Activated T-cell treated with anti-CD3 and anti-CD28 coated beads, Interleukin-2, amount 50 U/mL, for 72 hours (primary cell): ENCODE measurements at places on chromosomes 3 and 15.

GRCh38 chr15:99481113-99481950, 84.5 kb upstream of the MEF2A start:
- no peak overlapping the region for H3K4me3 ChIP-seq
- no peak for DNase-seq
- no peak overlapping the region for H3K27ac ChIP-seq
- H3K27me3 ChIP-seq = peaks cover 12% of the 10 kb centered on the region

DNA sequence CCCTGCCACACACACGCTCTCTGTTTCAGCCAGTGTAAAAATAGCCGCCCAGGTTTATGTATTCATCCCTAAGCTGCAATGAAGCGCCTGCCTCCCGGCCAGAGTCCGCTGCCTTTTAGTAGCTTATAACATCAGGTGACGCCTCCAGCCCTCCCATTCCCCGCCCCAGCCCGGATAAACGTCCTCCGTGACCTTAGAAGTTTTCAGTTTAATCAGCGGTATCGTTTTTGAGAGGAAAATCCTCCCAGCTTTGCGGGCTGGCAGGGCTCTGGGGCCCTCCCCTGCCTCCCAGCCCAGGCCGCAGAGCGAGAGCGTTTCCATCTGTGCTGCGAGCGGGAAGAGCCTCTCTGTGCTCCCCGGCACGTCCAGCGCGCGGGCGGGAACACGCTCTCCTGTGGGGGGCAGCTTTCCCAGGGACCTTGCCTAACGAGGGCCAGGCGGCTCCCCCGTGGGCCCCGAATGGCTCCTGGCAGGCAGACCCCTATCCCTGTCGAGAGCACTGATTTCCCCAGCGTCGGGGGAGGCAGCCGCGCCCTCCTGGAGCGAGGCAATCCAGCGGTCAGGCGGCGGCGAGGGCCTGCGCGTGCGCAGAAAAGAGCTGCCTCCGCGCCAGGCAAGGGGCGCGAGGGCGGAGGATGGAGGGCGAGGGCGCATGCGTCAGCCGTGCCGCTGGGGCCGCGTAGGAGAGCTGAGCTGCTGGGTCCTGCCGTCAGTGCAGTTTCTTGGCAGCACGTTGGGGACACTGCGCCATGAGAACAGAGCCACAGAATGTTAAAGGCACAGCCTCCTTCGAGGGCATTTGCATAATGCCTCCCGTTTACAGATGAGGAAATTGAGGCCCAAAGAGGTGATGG, 71.1 kb downstream of the CCNL1 start:
- H3K36me3 ChIP-seq = peaks cover 2% of the 10 kb centered on the region
- H3K27me3 ChIP-seq = no peaks in the 10 kb centered on the region
- DNase-seq = peak; percentile 95
- H3K27ac ChIP-seq = peak overlapping the region; percentile 80

GRCh38 chr3:52537726-52538421, 1.5 kb downstream of the UQCC5 start:
- no peaks in the 10 kb centered on the region for H3K27me3 ChIP-seq
- H3K4me1 ChIP-seq = peaks cover 47% of the 10 kb centered on the region
- peak overlapping the region; percentile 96 for H3K4me3 ChIP-seq
- DNase-seq = no peak

- no peak overlapping the region for H3K27ac ChIP-seq
- H3K4me3 ChIP-seq = no peak overlapping the region
- no peak for DNase-seq
- no peaks in the 10 kb centered on the region for H3K4me1 ChIP-seq
- H3K36me3 ChIP-seq = peaks cover 6% of the 10 kb centered on the region
These were observed 36.9 kb downstream of the MYLK start for GRCh38 chr3:123847209-123847608.

- peak overlapping the region; percentile 99 for H3K4me3 ChIP-seq
- H3K27me3 ChIP-seq = no peaks in the 10 kb centered on the region
- no peak for DNase-seq
- H3K27ac ChIP-seq = peak overlapping the region; percentile 90
These were observed 1.0 kb downstream of the C15orf61 start for GRCh38 chr15:67521783-67522568.

DNA sequence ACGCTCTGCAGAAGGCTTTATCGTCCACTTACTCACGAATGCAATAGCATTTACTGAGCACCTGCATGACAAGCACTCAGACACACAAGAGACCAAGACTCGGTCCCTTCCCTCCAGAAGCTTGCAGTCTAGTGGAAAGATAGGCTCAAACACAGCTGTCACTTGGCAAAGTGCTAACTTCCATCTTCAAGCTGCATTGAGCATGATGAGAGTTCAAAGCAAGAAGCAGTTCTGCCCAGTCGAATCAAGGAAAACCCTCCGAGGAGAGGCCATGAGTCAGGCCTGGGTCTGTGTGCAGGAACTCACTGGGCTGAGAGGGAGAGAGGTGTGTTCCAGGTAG, 51.5 kb downstream of the C3orf20 start:
- no peak overlapping the region for H3K4me3 ChIP-seq
- no peak for DNase-seq
- no peaks in the 10 kb centered on the region for H3K4me1 ChIP-seq
- no peaks in the 10 kb centered on the region for H3K36me3 ChIP-seq
- H3K27me3 ChIP-seq = no peaks in the 10 kb centered on the region

DNA sequence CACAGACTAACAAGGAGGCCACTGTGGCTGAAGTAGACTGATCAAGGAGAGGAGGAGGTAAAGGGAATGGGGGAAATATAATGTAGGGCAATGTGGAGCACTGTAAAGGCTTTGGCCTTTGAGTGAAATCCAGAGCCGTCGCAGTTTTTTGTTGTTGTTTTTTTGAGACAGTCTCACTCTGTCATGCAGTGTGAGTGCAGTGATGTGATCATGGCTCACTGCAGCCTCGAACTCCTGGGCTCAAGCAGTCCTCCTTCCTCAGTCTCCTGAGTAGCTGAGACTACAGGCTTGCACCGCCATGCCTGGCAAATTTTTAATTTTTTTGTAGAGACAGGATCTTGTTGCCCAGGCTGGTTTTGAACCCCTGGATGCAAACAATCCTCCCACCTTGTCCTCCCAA, 32.2 kb downstream of the PPP4R2 start:
- peaks cover 83% of the 10 kb centered on the region for H3K4me1 ChIP-seq
- no peaks in the 10 kb centered on the region for H3K27me3 ChIP-seq
- DNase-seq = no peak
- peak overlapping the region; percentile 25 for H3K4me3 ChIP-seq

DNA sequence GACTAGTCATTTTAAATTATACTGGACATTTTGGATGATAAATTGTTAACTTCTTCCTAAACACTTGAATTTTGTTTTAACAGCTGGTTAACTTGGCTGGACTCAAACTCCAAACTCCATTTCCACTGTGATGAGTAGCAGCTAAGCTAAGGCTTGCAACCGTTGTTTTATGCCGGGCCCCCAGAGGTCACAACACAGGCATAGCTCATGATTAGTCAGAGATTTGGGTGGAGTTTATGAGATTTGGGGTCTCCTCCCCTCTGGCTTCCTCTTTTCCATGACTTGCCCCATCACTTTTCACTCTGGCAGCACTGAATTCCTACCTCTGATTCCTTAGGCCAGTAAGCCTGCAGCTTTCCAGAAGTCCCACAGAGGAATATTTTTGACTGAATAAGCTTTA, 12.8 kb downstream of the THAP10 start:
- DNase-seq = no peak
- H3K36me3 ChIP-seq = no peaks in the 10 kb centered on the region
- peaks cover 35% of the 10 kb centered on the region for H3K27me3 ChIP-seq
- no peak overlapping the region for H3K27ac ChIP-seq

GRCh38 chr3:122353215-122353614, 28.2 kb downstream of the CSTA start:
- no peak overlapping the region for H3K27ac ChIP-seq
- DNase-seq = no peak
- no peaks in the 10 kb centered on the region for H3K27me3 ChIP-seq
- H3K4me3 ChIP-seq = no peak overlapping the region
- peaks cover 5% of the 10 kb centered on the region for H3K4me1 ChIP-seq
- H3K36me3 ChIP-seq = no peaks in the 10 kb centered on the region

- H3K36me3 ChIP-seq = peaks cover 5% of the 10 kb centered on the region
- no peak overlapping the region for H3K27ac ChIP-seq
- no peak overlapping the region for H3K4me3 ChIP-seq
- DNase-seq = no peak
- no peaks in the 10 kb centered on the region for H3K27me3 ChIP-seq
- H3K4me1 ChIP-seq = no peaks in the 10 kb centered on the region
These were observed 43.3 kb downstream of the GABRB3 start for GRCh38 chr15:26729581-26729980.

DNA sequence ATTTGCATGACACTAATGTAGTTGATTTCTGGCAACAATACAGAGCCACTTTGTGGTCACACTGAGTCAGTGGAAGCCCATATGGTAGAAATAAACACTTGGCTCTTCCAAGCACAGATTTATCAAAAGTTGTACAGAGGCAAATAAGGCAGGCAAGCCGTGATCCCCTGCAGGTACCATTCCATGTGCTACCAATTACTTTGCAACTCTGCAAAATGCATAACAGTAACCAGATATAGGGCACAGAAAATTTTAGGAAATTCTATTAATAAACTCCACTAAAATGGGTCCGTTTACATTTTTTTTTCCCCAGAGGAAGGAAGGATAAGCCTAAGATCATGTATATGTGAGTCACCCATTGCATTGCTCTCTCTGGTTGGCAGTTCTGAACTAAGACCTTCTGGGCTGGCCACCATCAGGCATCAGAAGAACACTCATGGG, 103.1 kb upstream of the PTX3 start:
- no peak overlapping the region for H3K27ac ChIP-seq
- DNase-seq = no peak
- H3K27me3 ChIP-seq = no peaks in the 10 kb centered on the region
- no peak overlapping the region for H3K4me3 ChIP-seq
- no peaks in the 10 kb centered on the region for H3K4me1 ChIP-seq

DNA sequence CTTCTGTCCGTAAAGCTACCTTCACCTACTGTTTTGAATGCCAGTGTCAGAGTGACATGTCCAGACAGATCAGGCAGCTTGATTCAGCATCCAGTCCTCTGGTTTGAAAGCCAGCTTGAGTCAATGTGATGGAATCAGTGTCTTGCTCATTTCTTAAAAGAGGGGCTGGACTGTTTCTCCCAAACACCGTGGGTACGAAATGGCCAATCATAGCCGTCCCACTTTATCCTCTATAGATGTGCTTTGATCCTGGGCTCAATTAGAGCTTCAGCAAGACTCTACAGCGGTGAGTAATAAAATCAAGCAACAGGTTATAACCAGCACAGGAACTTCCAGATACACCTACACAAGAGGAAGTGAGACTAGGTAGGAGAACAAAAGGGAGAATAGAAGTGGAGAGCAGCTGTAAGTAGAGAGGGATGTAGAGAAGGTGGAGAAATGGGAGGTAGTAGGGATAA, 17.0 kb upstream of the OR5K1 start:
- no peak overlapping the region for H3K27ac ChIP-seq
- DNase-seq = no peak
- no peak overlapping the region for H3K4me3 ChIP-seq
- no peaks in the 10 kb centered on the region for H3K36me3 ChIP-seq
- peaks cover 14% of the 10 kb centered on the region for H3K4me1 ChIP-seq

GRCh38 chr15:49466119-49466518, 43.1 kb downstream of the FGF7 start:
- no peaks in the 10 kb centered on the region for H3K36me3 ChIP-seq
- H3K4me3 ChIP-seq = no peak overlapping the region

DNA sequence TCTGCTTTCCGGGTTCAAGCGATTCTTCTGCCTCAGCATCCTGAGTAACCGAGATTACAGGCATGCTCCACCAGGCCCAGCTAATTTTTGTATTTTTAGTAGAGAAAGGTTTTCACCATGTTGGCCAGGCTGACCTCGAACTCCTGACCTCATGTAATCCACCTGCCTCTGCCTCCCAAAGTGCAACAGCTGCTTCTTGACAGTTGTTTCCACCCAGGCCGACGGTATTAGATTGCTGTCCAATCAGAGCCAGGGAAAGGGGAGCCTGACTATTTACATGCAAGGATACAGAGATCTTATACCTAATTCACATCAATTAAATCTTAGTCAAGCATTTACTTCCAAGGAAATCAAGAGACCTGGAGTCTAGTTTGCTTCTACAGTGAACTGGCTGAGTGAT, 4.0 kb upstream of the CAPN3 start:
- peaks cover 6% of the 10 kb centered on the region for H3K36me3 ChIP-seq
- no peaks in the 10 kb centered on the region for H3K4me1 ChIP-seq
- no peak overlapping the region for H3K4me3 ChIP-seq
- H3K27ac ChIP-seq = no peak overlapping the region
- no peaks in the 10 kb centered on the region for H3K27me3 ChIP-seq
- DNase-seq = no peak

GRCh38 chr15:66634540-66634939, 67.5 kb upstream of the SMAD6 start:
- H3K4me1 ChIP-seq = peaks cover 9% of the 10 kb centered on the region
- H3K4me3 ChIP-seq = no peak overlapping the region
- DNase-seq = no peak
- H3K27me3 ChIP-seq = no peaks in the 10 kb centered on the region
- no peak overlapping the region for H3K27ac ChIP-seq

DNA sequence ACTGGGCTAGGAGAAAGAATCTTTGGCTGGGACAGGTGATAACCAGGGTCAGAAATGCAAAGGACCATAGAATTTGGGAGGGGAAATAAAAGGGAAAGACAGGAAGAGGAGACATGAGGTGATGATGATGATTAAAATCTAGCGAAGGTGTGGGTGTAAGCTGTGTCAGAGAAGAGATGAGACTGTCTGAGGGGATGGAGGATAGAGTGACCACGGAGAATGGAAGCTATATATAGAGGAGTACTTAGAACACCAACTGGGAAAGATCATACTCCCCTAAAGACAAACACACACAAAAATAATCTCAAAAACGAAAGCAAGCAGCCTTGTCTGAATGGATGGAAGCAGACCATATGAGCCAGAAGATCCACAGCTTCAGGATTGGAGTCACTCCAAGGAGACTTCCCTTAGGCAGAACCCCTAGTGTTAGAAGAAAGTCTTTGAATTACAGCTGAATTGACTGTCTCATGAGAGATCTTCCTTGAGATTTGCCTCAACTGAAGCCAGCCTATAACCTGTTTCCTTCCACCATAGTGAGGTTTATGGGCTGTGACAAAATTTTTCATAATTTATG, 115.2 kb upstream of the DAZL start:
- no peak for DNase-seq
- no peaks in the 10 kb centered on the region for H3K36me3 ChIP-seq
- no peak overlapping the region for H3K27ac ChIP-seq
- no peak overlapping the region for H3K4me3 ChIP-seq

GRCh38 chr15:34679291-34679690, 75.5 kb downstream of the GJD2 start:
- no peak overlapping the region for H3K27ac ChIP-seq
- H3K4me1 ChIP-seq = no peaks in the 10 kb centered on the region
- no peak for DNase-seq
- no peak overlapping the region for H3K4me3 ChIP-seq
- H3K27me3 ChIP-seq = peaks cover 6% of the 10 kb centered on the region

GRCh38 chr3:46921871-46922271, 44.4 kb downstream of the PTH1R start:
- H3K4me1 ChIP-seq = peaks cover 3% of the 10 kb centered on the region
- H3K27me3 ChIP-seq = no peaks in the 10 kb centered on the region
- no peak for DNase-seq
- no peak overlapping the region for H3K27ac ChIP-seq
- H3K4me3 ChIP-seq = no peak overlapping the region

GRCh38 chr3:36904641-36905040, 40.2 kb downstream of the TRANK1 start:
- no peak for DNase-seq
- H3K36me3 ChIP-seq = peaks cover 4% of the 10 kb centered on the region

- H3K36me3 ChIP-seq = no peaks in the 10 kb centered on the region
- no peak overlapping the region for H3K4me3 ChIP-seq
- peaks cover 43% of the 10 kb centered on the region for H3K27me3 ChIP-seq
- H3K4me1 ChIP-seq = peaks cover 21% of the 10 kb centered on the region
- DNase-seq = peak; percentile 23
These were observed 202.8 kb downstream of the SV2B start for GRCh38 chr15:91302588-91303439.
